ENCODE measurements at places on chromosomes 12 and 14. TPM values are rescaled to one million over a fixed set of nuclear protein-coding genes. Genes with fewer than 3 reads are reported as not detected.

The OTX2 gene
- total RNA-seq = 453 TPM

The ART4 gene
- not detected for total RNA-seq

GRCh38 chr12:95418142-95418541 lies 55.8 kb upstream of the METAP2 start:
- H3K27me3 ChIP-seq = no peaks in the 10 kb centered on the region
- no peaks in the 10 kb centered on the region for H3K36me3 ChIP-seq
- no peaks in the 10 kb centered on the region for H3K4me1 ChIP-seq
- no peak overlapping the region for H3K4me3 ChIP-seq
- no peak overlapping the region for H3K27ac ChIP-seq

The CLEC4C gene
- not detected for total RNA-seq

DNA sequence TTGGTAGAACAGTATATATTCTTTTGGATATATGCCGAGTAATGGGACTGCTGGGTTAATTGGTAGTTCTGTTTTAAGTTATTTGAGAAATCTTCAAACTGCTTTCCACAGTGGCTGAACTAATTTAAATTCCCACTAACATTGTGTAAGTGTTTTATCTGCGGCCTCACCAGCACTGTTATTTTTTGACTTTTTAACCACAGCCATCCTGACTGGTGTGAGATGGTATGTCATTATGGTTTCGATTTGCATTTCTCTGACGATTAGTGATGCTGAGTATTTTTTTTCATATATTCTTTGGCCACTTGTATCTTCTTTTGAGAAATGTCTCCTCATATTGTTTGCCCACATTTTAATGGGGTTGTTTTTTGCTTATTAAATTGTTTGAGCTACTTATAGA lies 357.4 kb downstream of the C12orf50 start:
- H3K4me1 ChIP-seq = no peaks in the 10 kb centered on the region
- no peaks in the 10 kb centered on the region for H3K27me3 ChIP-seq
- no peak overlapping the region for H3K27ac ChIP-seq
- no peaks in the 10 kb centered on the region for H3K36me3 ChIP-seq

The PLEKHH1 gene
- total RNA-seq = 17.6 TPM

DNA sequence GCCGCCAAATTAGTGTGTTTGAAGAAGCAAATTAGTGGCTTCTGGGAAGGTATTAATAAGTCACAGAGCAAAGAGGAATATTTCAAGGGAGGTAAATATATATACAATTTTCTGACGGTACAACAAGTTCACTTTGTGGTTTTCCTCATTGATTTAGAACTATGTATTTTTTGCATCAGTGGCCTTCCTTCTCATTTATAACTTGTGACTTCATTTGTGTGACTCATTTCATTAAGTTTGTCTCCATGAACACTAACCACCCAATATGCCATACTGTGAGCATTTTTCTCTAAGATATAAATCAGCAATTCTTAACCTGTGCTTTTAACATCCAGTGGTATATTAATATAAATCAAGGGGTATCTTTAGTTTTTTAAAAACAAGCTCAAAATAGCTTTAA lies 29.3 kb upstream of the ARHGAP5 start:
- no peaks in the 10 kb centered on the region for H3K27me3 ChIP-seq
- DNase-seq = no peak
- no peaks in the 10 kb centered on the region for H3K36me3 ChIP-seq
- no peak overlapping the region for H3K27ac ChIP-seq
- H3K4me3 ChIP-seq = no peak overlapping the region
- no peaks in the 10 kb centered on the region for H3K4me1 ChIP-seq

The RAD51B gene
- 50.5 TPM for total RNA-seq

The GLT1D1 gene
- 5.4 TPM for total RNA-seq

DNA sequence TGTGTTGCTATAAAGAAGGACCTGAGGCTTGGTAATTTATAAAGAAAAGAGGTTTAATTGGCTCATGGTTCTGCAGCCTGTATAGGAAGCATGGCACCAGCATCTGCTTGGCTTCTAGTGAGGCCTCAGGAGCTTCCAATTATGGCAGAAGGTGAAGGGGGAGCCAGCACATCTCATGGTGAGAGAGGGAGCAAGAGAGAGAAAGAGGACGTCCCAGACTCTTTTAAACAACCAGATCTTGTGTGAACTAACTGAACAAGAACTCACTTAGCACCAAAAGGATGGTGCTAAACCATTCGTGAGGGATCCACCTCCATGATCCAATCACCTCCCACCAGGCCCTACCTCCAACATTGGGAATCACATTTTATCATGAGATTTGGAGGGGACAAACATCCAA lies 6.1 kb upstream of the SNAPC1 start:
- no peaks in the 10 kb centered on the region for H3K27me3 ChIP-seq
- no peak overlapping the region for H3K27ac ChIP-seq
- no peak overlapping the region for H3K4me3 ChIP-seq

- no peak overlapping the region for H3K27ac ChIP-seq
- no peaks in the 10 kb centered on the region for H3K4me1 ChIP-seq
- no peak for DNase-seq
- H3K27me3 ChIP-seq = no peaks in the 10 kb centered on the region
- H3K36me3 ChIP-seq = no peaks in the 10 kb centered on the region
Observed at GRCh38 chr12:108205864-108206263, 76.8 kb downstream of the WSCD2 start.

- H3K36me3 ChIP-seq = peaks cover 12% of the 10 kb centered on the region
- no peaks in the 10 kb centered on the region for H3K4me1 ChIP-seq
- H3K27me3 ChIP-seq = no peaks in the 10 kb centered on the region
- H3K27ac ChIP-seq = no peak overlapping the region
- no peak for DNase-seq
- no peak overlapping the region for H3K4me3 ChIP-seq
Observed at GRCh38 chr12:20963762-20964161, 153.3 kb downstream of the SLCO1B3 start.

- H3K27ac ChIP-seq = no peak overlapping the region
- no peaks in the 10 kb centered on the region for H3K27me3 ChIP-seq
- H3K36me3 ChIP-seq = no peaks in the 10 kb centered on the region
- H3K4me3 ChIP-seq = no peak overlapping the region
- DNase-seq = no peak
- no peaks in the 10 kb centered on the region for H3K4me1 ChIP-seq
Observed at GRCh38 chr14:70886421-70887206, 20.6 kb upstream of the PCNX1 start.
